ENCODE measurements at places on chromosomes 7 and 10.

- DNase-seq = no peak
These were observed 221.3 kb upstream of the ZMIZ1 start for GRCh38 chr10:78847485-78847884.

- no peak for DNase-seq
These were observed 6.0 kb upstream of the ELFN1 start for GRCh38 chr7:1663857-1664651.

DNA sequence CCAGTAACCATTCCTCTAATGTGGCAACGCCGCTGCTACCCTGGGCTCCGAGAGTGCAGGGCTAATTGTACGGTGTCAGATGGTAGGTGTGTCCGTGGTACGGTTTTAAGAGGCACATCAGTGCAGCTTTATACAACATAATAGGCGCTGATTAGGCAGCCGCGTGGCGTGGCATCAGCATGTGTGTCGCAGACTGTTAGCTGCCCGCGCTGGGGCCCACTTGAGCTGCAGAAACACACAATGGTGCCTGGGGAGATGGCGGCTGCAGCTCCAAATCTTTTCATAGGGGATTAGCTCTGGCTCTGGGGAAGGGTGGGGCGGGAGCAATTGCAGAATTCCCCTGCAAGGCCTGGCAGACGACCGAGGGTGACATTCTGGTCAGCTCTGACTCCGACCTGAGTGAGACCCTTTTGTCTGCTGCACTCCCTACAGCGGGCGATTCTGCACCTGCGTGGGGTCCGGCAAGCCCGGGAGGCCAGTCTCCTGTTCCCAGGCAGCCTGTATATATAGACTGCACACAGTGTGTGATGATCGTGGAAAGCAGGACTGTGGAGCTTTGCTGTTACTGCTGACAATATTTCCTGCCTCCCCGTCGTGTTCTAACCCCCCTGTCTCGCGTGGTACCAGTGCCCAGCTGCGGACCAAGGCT lies 722.7 kb upstream of the CELF2 start:
- no peak for DNase-seq

DNA sequence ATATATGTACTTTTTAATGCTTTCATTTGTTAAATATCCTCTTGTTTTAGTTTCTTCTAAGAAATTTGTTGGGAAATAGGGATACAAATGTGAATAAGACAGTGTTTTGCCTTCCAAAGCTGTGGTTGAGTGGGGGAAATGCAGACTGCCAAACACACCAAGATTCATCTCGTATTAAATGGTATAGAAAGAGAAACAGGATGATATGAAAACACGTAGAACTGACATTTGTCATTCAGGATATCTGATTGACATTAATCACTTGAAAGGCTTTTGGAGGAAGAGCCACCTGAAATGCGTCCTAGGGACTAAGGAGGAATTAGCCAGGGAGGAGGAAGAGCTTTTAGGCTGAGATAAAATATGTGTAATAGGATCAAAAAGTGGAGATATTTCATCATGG lies 287.4 kb upstream of the SEMA3C start:
- DNase-seq = no peak

DNA sequence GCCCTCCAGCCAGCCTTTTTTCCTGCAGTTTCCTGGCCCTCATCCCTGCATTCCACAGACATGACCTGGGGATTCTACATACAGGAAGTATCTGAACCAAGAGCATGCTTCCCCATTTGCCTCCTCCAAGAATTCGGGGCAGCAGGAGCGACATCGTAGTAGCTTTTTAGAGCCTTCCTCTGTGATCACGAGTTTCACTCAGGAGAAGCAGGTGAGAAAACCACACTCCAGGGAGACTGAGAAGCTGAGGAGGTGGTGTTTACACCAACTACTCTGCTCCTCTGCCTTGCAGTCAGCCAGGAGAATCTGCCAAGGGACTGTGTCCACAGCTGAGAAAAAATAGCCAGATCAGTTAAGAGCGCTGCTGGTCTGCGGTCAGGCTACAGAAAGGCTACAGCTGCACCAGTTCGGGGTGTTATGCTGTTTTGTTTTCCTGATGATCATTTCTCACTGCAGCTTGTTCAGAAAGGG lies 54.1 kb downstream of the HSPA12A start:
- no peak for DNase-seq

DNA sequence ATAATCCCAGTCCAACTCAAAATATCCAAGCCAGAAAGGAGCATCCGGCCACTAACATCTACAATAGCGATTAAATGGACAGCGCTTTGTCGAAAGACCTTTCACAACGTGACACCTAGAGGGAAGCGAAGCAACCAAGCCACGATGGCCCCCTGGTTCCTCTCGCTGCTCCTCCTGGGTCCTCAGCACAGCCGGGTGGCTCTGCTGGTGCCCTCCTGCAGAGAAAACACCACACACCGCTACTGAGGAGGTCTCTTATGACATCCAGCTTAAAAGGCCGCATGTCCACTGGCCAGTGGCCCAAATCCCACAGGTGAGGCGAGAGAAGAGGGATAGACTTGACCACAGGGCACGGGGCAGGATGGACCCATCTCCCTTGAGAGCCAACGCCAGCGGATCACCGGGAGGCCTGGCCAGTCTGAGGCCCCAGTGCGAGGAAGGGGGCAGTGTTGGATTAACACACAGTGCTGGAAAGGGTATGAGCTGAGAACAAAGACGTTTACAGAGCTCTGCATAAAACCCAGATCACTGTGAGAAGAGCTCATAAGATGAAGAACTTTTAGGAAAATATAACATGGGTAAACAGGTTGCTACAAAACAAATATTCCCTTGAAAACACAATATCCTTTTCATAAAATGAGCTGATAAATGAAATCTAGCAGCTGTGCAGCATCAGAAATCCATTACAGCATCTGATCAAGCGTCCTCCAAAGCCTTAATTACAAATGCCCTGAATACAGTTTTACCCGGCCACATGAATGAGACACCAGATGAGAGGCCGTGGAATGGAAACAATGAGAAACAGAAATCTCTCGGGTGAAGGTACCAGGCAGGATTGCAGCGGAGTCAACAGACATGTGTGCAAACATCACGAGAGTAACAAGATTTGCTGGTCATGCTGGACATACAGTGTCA lies 236.7 kb downstream of the DIP2C start:
- DNase-seq = no peak

DNA sequence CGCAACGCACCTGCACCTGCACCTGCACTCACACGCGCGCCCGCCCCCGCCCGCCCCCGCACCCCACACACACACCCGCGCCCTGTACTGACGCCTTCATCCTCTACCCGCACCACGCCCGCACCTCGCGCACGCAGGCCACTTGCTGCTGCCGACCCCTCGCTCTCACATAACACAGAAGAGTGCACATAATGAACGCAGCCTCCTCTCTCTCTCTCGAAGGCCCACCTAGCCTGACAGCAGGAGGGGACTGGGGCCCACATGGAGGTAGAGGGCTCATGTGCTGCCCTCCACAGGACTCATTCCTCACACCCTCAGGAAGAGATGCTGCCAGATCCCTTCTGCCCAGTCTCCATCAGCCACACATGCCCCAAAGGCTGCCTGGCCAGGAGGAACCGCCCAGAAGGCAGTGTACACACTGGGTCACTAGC lies 432 bp upstream of the CAMK2B start:
- DNase-seq = no peak

GRCh38 chr7:111414374-111414773 lies 147.9 kb downstream of the IMMP2L start:
- no peak for DNase-seq

- DNase-seq = no peak
These were observed 109.1 kb upstream of the EFCAB10 start for GRCh38 chr7:105690325-105690945.

DNA sequence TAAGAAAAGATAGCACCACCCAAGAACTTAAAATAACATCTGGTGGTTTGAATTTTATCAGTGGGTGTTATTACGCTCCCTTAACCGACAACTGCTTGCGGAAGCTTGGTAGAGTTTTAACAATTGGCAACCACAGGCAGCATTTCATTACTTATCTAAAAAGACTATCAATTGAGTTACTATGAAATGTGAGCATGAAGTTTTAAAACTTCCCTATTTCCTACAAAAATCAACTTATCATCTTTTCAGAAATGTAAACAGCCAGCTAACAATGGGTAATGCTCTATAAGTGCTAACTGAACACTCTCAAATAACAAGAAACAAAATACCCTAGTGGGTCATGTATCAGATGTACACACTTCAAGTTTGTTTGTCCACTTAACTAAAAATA lies 68.8 kb downstream of the OSBPL3 start:
- no peak for DNase-seq

DNA sequence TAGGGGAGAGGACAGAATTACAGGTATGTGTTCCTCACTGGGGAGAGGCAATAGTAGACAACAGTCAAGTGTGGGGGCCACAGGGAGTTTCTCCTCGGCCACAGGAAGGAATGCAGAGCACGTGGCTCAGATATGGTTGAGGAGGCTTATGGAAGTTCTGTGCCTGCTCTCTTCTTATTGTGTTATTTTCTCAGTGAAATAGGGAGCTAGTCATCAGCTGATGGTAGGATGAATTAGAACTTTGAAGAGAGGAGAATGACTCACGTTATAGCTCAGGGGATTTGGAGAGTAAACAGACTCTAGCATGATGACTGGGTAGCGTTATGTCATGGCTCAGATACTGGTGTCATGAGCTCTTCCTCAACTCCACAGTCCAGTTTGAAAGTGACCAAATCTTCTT lies 308.3 kb upstream of the IGFBP3 start:
- no peak for DNase-seq

DNA sequence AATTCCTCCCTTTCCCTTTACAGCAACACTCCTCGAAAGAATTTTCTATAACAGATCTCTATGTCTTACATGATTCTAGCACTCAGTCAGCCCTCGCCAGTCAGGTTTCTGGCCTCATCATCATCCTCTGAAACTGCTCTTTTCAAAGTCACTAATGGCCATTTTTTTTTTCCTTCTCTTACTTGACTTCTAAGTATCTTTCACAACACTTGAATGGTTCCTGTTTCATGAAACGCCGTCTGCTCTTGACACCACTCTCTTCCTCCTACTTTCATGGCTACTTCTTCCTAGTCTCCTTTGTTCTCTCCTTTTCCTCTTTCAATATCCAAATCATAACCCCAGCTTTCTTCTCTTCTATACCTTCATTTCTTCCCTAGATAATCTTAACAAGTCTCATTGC lies 100.5 kb upstream of the NRP1 start:
- no peak for DNase-seq

GRCh38 chr10:18647945-18648344 lies 3.4 kb downstream of the NSUN6 start:
- no peak for DNase-seq

GRCh38 chr10:73907841-73908517 lies 3.0 kb upstream of the PLAU start:
- no peak for DNase-seq

DNA sequence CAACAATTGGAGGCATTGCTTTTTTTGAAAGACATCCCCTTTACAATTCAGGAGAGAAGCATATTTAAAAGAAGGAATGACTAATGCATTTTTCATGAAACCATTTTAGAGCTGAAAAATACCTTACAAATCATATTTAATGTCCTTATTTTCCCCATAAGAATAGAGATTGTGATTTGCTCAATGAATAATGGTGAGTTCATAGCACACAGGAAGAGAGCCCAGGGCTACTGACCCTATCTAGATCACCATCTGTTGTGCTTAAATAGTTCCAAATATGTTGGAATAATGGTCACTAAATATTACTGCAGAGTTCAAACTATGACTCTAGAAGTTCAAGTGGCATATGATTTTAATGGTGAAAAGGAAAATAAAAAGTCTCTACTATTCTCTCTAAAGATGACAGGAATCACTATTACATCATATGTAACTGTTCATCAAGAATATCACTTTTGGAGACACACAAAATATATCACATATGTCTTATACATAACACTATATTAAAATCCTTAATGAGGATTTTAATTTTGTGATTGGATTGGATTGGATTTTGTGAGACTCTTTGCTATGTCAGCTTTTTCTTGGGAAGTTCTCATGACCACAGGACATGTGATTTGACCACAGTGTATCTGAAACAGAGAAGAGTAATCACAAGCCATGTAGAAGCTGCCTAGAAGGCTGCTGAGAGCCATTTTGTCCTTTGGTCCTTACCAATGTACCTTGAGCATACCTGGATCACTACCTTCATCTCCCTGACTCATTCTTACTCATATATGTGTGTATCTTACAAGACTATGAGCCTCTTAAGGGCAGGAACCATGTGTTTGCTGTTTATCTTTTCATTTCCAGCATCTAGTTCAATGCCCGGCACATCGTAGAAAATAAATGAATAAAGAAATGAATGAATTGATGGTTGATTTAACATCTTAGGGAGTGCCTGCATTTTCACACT lies 26.4 kb downstream of the SLC16A9 start:
- no peak for DNase-seq

- no peak for DNase-seq
These were observed 168.9 kb downstream of the CACNA2D1 start for GRCh38 chr7:82274681-82275080.

- no peak for DNase-seq
These were observed 1292.0 kb downstream of the XPNPEP1 start for GRCh38 chr10:108631332-108631731.

GRCh38 chr10:89164080-89164479 lies 43.0 kb downstream of the CH25H start:
- DNase-seq = no peak

DNA sequence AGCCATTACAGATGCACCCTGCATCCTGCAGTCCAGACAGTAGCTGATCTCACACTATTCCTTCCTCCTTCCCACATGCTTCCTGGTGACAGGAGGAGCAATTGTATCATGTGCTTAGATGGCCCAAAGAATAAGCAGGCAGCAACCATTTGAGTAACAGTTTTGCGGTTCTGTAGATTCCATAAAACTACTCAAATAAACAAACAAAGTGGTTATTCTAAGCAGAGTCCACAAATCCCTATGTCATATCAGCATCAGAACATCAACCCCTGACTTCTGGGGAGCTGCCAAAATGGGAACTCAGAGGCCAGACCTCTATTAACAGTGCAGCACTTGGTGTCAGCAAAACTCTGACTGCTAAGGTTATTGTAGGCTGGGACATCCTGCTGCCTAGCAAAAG lies 226.0 kb downstream of the SORCS1 start:
- DNase-seq = no peak

GRCh38 chr7:40584667-40585433 lies 450.0 kb downstream of the SUGCT start:
- DNase-seq = no peak

Data from cerebellar nuclear complex (tissue), 1 donor.